ENCODE measurements at places on chromosomes 4 and X. TPM values are rescaled to one million over a fixed set of nuclear protein-coding genes. Genes with fewer than 3 reads are reported as not detected.
A peak's percentile ranks its signal among the peaks of the same experiment; 100 is the strongest.

Gene CXCL11
- polyA plus RNA-seq, result 0.03 TPM

Gene JAKMIP1
- polyA plus RNA-seq, result not detected

Gene F8A3
- polyA plus RNA-seq, result not detected

Gene S100G
- polyA plus RNA-seq, result not detected

Gene TRIML1
- polyA plus RNA-seq, result not detected

Gene DCAF4L1
- 0.02 TPM for polyA plus RNA-seq

Gene GABRG1
- not detected for polyA plus RNA-seq

Gene FAT1
- polyA plus RNA-seq, result 151 TPM

Gene CLDN22
- polyA plus RNA-seq, result not detected

DNA sequence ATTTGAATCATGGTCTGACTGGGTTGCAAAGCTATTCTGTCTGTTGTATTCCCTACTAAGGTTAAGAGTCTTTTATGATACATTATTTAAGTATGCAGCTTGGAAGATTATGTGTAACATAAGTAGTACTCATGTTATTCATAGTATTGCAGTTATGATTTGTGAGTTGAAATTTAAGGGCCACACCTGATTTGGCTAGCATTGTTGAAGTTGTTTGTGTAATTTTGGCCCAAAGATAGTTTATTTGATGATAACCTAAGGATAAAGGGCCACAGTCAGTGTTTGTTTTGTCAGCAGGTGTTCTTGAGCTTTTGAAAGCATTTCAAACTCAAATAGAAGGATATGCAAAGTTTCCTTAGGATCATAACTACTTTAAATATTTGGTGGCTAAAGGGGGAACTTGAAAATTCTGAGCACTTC lies 38.9 kb downstream of the NUDT9 start:
- DNase-seq, result peak; percentile 51

- DNase-seq, result peak; percentile 56
Observed at GRCh38 chr4:26765515-26765914, 95.1 kb upstream of the STIM2 start.

GRCh38 chr4:2587213-2587823 lies 50.9 kb downstream of the FAM193A start:
- DNase-seq, result no peak

GRCh38 chrX:135914404-135914803 lies 20.9 kb downstream of the SAGE1 start:
- no peak for DNase-seq

DNA sequence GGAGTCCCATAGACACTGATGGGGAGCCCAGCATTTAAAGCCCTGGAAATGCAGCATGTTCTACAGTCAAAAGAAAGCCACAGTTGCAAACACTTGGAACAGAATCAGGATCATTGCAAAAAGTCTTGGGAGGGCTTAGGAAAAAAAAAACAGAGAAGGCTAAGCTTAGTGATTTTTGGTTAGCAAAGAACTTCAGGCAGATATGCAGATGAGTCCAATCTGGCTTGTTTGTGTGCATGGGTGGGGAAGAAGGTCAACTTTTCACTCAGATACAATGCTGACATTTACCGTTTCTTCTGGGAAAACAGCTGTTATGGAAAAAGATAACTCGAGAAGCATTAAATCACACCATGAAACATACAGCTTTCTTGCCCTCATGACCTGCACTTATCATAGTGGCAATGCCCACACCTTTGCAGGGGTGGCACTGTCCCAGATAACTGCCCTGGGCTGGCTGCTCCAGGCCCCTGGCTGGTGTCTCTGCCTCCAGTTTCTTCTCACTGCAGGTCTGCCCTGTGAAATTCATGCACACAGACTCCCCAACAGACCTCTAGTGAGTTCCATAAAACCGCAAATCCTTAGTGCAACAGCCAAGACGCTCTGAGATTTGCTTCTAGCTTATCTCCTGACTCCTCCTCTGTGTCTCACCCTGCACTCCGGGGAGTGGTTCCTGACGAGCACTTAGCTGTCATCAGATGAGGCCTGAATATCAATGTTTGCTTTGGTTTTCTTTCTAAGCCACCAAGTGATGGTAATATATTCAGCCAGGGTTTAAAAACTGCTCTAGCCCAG lies 99.2 kb downstream of the DRD5 start:
- no peak for DNase-seq

GRCh38 chr4:8772499-8773123 lies 99.0 kb downstream of the HMX1 start:
- DNase-seq, result no peak

DNA sequence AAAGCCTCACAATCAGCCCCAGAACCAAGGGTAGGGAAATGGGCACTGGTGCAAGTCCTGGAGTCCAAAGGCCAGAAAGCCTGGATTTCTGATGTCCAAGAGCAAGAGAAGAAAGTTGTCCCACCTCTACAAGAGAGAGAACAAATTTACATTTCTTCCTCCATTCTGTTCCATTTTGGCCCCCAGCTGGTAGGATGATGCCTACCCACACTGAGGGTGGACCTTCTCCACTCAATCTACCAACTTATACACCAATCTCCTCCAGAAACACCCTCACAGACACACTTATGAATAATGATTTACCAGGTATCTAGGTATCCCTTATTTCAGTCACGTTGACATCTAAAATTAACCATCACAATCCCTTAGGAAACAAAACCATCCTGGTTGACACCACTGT lies 367.8 kb upstream of the GRIA3 start:
- no peak for DNase-seq

DNA sequence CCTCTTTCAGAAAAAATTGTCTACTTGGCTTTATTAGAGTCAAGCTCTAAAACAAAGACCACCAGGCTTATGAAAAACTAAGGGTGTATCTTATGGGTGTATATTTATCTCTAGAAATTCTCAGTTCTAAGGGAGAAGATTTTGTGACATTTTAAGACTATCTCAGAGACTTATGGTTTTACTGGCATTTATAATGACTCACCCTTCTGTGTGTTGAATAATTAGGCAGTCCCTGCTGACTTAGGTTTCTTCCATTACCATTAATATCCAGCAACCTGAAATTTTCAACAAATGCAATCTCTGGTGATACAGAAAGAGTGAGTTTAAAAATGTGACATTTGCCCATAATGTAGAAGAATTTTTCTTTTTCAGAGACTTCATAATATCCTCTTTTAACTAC lies 1015.0 kb upstream of the AGA start:
- no peak for DNase-seq
